ENCODE measurements at places on chromosomes 5 and 9.

DNA sequence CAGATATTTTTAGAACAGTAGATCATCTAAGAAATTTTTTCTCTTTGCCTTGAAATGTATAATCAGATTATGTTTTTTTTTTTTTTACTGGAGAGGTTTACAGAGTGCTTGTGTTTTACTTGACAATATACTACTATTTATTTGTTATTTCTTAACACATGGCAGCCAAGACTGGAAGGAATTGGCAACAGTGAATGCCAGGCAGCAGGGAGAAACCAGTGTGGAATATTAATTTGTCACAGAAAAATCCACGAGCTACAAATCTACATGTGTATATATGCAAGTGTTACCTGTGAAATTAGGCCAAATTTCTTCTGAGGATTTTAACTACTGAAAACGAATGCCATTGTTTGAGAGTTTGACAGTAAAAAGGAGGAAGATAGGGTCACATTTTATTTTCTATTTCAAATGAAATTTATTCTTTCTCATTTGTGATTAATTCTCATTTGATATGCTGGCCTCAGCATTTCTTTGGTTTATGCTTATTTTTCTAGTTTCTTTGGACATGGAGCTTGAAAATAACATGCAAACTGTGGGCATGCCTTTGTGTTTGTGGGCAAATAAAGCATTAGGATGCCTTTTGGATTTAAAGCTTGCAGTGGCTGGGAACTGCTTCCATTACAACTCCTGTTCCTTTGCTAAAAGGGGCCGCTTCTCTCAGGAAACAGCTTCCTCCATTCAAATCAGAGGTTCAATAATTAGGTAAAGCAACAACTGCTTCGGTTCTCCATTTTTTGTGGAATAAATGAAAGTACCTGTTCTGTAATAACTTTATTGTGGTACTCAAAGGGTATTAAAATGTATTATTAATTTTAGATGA, 39.0 kb upstream of the ZFYVE16 start:
- H3K27me3 ChIP-seq, result peaks cover 15% of the 10 kb centered on the region
- no peak overlapping the region for H3K4me3 ChIP-seq
- H3K4me1 ChIP-seq, result no peaks in the 10 kb centered on the region
- DNase-seq, result no peak

DNA sequence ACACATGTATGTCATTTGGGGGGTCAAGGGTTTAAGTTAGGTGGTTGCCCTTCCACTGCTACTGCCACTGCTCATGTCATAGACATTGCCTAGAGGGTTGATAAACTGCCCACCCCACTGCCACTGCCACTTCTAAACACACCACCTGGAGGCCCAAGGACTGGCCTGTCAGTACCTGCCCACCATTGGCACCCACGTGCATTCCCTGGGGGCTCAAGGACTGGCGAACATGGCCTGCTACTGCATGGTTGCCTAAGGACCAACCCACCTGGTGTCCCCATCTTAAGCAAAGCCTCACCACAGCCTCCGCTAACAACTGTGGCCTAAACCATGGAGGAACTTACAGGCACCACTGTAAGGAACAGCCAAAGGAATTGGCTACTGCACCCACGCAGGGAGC, 185.6 kb upstream of the TLX3 start:
- no peak overlapping the region for H3K27ac ChIP-seq
- no peaks in the 10 kb centered on the region for H3K4me1 ChIP-seq
- H3K36me3 ChIP-seq, result no peaks in the 10 kb centered on the region
- H3K27me3 ChIP-seq, result no peaks in the 10 kb centered on the region
- H3K4me3 ChIP-seq, result no peak overlapping the region

- no peak for DNase-seq
- H3K4me1 ChIP-seq, result peaks cover 6% of the 10 kb centered on the region
- no peak overlapping the region for H3K4me3 ChIP-seq
- H3K27ac ChIP-seq, result no peak overlapping the region
- no peaks in the 10 kb centered on the region for H3K27me3 ChIP-seq
- H3K36me3 ChIP-seq, result peaks cover 18% of the 10 kb centered on the region
These were observed 90.5 kb downstream of the ANKH start for GRCh38 chr5:14781106-14781505.

DNA sequence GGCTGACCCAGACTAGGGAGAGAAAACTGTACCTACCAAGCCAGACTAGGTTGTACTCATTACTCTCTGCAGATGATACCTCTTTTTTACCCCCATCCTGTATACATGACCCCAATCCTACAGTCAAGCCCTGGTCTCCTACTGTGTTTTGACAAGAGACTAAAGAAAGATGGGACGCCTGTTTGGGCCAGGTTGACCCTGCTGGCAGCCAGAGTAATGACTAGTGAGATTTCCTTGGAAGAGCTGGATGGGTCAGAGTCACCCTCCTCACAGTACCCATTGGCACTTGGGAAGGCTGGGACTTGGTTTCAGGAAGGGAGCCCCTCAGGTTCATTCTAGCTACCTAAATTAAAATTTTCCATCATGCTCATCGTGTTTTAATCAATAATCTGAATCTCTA, 89.7 kb upstream of the NR4A3 start:
- H3K27ac ChIP-seq, result no peak overlapping the region
- no peak overlapping the region for H3K4me3 ChIP-seq
- no peaks in the 10 kb centered on the region for H3K36me3 ChIP-seq
- peaks cover 12% of the 10 kb centered on the region for H3K27me3 ChIP-seq

DNA sequence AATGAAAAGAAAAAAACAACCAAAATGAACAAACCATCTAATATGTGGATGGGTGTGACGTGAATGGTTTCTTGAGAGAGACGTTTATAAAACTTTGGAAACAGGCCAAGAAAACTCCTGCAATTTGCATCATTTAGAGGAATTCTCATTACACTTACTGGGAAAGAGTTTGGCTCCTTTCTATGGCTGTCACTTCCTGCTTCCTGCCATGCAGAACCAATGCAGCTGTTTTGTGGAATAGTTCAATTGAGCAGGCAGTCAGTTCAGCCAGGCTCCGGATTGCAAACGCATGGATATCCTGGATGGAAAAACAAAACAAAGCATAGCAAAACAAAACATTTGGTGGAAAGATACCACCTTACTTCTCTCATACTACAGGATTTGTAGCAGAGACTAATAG, 36.6 kb downstream of the FAM114A2 start:
- H3K27me3 ChIP-seq, result no peaks in the 10 kb centered on the region
- no peaks in the 10 kb centered on the region for H3K4me1 ChIP-seq
- H3K27ac ChIP-seq, result no peak overlapping the region
- H3K4me3 ChIP-seq, result no peak overlapping the region
- H3K36me3 ChIP-seq, result peaks cover 11% of the 10 kb centered on the region

GRCh38 chr5:60820593-60821487, 23.2 kb downstream of the ELOVL7 start:
- DNase-seq, result no peak
- H3K4me3 ChIP-seq, result no peak overlapping the region
- no peak overlapping the region for H3K27ac ChIP-seq
- H3K4me1 ChIP-seq, result no peaks in the 10 kb centered on the region
- H3K36me3 ChIP-seq, result no peaks in the 10 kb centered on the region

- no peaks in the 10 kb centered on the region for H3K36me3 ChIP-seq
- no peaks in the 10 kb centered on the region for H3K4me1 ChIP-seq
- H3K27me3 ChIP-seq, result peaks cover 15% of the 10 kb centered on the region
- H3K4me3 ChIP-seq, result no peak overlapping the region
These were observed 84.3 kb upstream of the PANK3 start for GRCh38 chr5:168663276-168664004.

DNA sequence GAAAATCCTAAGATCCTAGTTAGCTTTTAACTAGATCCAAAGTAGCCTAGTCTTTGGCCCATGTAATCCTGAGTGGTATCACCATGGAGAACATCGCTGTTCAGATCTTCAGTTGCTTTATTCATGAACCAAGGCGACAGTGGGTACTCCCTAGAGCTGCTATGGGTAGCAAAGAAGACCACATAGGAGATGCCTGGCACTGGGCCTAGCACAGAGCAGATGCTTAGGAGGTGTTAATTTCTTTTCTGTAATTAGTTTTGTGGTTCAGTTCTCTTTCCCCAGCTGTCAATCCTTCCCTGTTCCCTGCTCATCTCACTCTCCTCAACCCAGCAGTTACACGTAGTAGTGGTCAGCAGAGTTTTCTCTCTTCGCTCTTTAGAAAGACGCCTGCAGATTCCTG, 9.3 kb downstream of the CAST start:
- H3K4me1 ChIP-seq, result peaks cover 8% of the 10 kb centered on the region
- H3K27me3 ChIP-seq, result no peaks in the 10 kb centered on the region
- H3K36me3 ChIP-seq, result peaks cover 27% of the 10 kb centered on the region
- no peak for DNase-seq
- H3K27ac ChIP-seq, result peak overlapping the region; percentile 5

GRCh38 chr5:157556615-157557418, 18.8 kb downstream of the ADAM19 start:
- no peaks in the 10 kb centered on the region for H3K27me3 ChIP-seq
- peaks cover 74% of the 10 kb centered on the region for H3K36me3 ChIP-seq
- no peak overlapping the region for H3K27ac ChIP-seq
- peaks cover 77% of the 10 kb centered on the region for H3K4me1 ChIP-seq
- H3K4me3 ChIP-seq, result no peak overlapping the region
- no peak for DNase-seq

Measured in activated naive CD4-positive, alpha-beta T cell treated with anti-CD3 and anti-CD28 coated beads, Interleukin-2, amount 10 ng/mL, durations not matched to agents 7 days and 5 days (primary cell).